CD4-positive, alpha-beta memory T cell (primary cell): ENCODE measurements at places on chromosomes 12 and 14. TPM values are rescaled to one million over a fixed set of nuclear protein-coding genes. Genes with fewer than 3 reads are reported as not detected.

DNA sequence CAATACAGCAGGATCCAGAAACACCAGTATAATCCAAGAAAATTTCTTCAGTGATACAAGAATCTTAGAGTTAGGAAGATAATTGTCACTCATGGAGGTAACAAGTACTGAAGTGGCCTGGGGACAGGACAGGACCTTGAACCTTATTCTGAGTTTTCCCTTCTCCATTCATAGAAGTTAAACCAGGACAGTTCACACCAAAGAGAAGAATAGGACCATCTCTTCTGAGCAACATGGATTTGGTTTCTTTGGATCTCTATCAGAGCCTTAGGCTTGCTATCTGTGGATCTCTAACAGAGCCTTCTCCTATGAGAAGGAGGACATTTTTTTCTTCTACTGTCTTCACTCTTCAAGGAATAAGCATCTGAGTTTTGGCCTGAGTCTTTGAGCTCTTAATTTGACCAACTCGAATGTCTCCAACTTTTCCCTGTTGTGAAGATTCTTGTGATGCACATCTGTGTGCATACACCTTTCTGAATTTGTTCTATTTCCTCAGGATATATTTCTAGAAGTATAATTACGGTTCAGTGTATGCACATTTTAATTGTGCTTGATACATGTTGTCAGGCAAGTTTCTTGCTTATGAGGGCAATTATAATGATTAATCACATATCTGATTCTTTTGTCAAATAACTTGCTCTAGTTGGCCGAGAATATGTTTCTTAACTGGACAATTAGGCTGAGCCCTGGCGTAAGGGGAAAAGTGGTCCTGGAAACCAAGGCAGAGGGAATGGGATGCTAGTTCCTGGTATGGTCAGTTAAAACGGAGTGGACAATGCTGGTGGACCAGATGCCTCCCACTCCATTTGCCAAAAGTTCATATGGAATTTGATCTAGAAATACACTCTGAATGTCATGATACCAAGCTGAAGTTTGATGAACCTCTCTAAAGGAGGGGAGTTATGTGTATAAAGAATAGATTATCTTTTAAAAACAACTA lies 6.6 kb downstream of the KRT6A start:
- no peak for DNase-seq

GRCh38 chr12:76206677-76207072 lies 122.2 kb upstream of the NAP1L1 start:
- DNase-seq = no peak

DNA sequence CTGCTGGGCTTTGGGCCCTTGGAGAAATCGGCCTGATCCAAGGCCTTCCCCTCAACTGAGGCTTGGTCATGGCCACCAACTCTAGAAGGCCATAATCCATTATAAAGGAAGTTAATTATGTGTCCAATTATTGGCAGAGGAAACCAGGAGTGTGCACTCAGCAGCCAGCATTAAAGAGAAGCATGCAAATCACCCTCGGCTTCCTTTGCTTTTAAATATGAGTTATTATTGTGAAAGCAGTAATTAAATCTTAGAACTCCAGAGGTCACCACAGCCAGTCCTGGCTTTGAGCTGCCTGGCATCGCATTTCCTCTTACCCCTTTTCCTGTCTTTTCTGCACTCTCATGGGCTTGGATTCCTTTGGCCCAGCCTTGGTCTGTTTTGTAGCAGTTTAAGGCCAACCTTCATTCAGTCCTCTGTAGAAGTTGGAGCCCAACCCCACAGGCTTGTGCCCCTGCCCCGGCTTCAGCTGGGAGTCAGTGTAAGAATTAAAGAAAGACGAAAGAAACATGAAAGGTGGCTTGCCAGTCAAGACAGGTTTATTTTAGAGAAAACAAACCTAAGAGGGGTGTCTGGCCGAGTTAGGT lies 14.7 kb upstream of the KRT86 start:
- no peak for DNase-seq

- DNase-seq = no peak
Observed at GRCh38 chr12:115871714-115872113, 405.8 kb downstream of the MED13L start.

DNA sequence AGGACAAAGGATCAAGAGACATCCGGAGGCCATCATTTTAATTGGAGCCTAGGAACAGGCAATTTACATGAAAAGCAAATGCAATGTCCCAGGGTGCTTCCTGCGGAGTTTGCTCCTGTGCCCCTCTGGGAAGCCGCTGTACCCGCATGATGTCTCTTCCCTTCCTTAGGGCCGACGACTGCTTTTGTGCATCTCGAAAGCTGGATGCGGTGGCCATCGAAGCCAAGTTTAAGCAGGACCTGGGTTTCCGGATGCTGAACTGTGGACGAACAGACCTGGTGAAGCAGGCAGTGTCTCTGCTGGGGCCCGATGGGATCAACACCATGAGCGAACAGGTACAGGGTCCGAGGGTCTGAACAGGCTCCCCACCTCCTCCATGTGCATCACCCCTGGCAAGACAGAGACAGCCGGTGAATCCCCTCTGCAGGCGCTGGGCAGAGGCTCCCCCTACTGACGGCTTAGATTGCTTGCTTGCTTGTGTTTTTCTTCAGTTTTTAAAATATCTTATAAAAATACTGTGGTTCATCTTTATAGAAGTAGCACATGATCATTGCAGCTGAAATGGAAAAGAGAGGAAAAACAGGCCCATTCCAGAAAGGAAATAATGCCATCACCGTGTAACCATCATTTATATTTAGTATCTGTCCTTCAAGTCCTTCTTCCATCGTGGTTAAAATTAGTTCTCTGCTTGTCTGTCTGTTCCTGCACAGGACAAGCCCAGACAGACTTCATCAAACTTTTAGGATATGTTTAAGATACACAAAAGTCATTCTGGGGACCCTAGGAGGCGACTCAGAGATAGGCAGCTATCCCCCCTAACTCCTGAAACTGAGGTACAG lies 75.4 kb upstream of the PWP1 start:
- no peak for DNase-seq

The RNF212B gene
- not detected for total RNA-seq

The CORO1C gene
- total RNA-seq = 11.9 TPM

The TDRD9 gene
- total RNA-seq = 0.29 TPM
